Activated naive CD4-positive, alpha-beta T cell treated with anti-CD3 and anti-CD28 coated beads, Interleukin-2, amount 10 ng/mL, durations not matched to agents 5 hours and 36 hours (primary cell): ENCODE measurements at places on chromosomes 5 and 9. TPM values are rescaled to one million over a fixed set of nuclear protein-coding genes. Genes with fewer than 3 reads are reported as not detected.

The TARS1 gene
- 148 TPM for total RNA-seq

The SHC3 gene
- total RNA-seq: not detected

The GNAQ gene
- 30.3 TPM for total RNA-seq

The PAPPA gene
- 0.10 TPM for total RNA-seq

The FAM221B gene
- total RNA-seq: not detected

The SLC6A3 gene
- not detected for total RNA-seq

The PTGES gene
- not detected for total RNA-seq

The DCAF10 gene
- total RNA-seq: 20.4 TPM

The ANKRD18A gene
- 3.3 TPM for total RNA-seq

The CDH9 gene
- not detected for total RNA-seq

The CCL19 gene
- not detected for total RNA-seq

The MYOZ3 gene
- 0.20 TPM for total RNA-seq

The OBP2B gene
- total RNA-seq: not detected

The PDLIM7 gene
- 26.6 TPM for total RNA-seq

The NDUFS4 gene
- 45.0 TPM for total RNA-seq

The IL3 gene
- not detected for total RNA-seq

The IL17B gene
- not detected for total RNA-seq

The ADAMTS2 gene
- not detected for total RNA-seq

The BTNL8 gene
- not detected for total RNA-seq

The SLC2A6 gene
- 3.0 TPM for total RNA-seq
